ENCODE measurements at places on chromosomes 7 and 10. TPM values are rescaled to one million over a fixed set of nuclear protein-coding genes. Genes with fewer than 3 reads are reported as not detected.

Gene LBX1
- total RNA-seq, result not detected

Gene FOXI2
- total RNA-seq, result not detected

Gene FAM25C
- total RNA-seq, result not detected

Gene ZNF365
- total RNA-seq, result 1.5 TPM

Gene TRDMT1
- 24.5 TPM for total RNA-seq

Gene TIMM23
- 39.8 TPM for total RNA-seq

Gene ASB10
- not detected for total RNA-seq

Gene VWA2
- not detected for total RNA-seq

Gene GRM3
- total RNA-seq, result not detected

Gene ZCWPW1
- 3.3 TPM for total RNA-seq

Gene TMEM225B
- total RNA-seq, result 1.4 TPM

Gene SLC18A3
- 0.10 TPM for total RNA-seq

Gene PGAM2
- 0.63 TPM for total RNA-seq

Gene KCTD7
- total RNA-seq, result 8.7 TPM

Gene BRAT1
- total RNA-seq, result 7.7 TPM

Gene PTPRN2
- total RNA-seq, result 0.31 TPM

Gene ARHGEF35
- 1.2 TPM for total RNA-seq

Gene GDF10
- total RNA-seq, result not detected

Gene SKIDA1
- not detected for total RNA-seq

Gene DNAJB9
- 85.7 TPM for total RNA-seq

Gene RBP4
- not detected for total RNA-seq
